ENCODE measurements at places on chromosomes 1 and 21. TPM values are rescaled to one million over a fixed set of nuclear protein-coding genes. Genes with fewer than 3 reads are reported as not detected.
A peak's percentile ranks its signal among the peaks of the same experiment; 100 is the strongest.

GRCh38 chr21:34688145-34688544 is 19.4 kb downstream of the CLIC6 start:
- DNase-seq = no peak

GRCh38 chr1:51906306-51907078 is 28.0 kb upstream of the NRDC start:
- DNase-seq = peak; percentile 53

DNA sequence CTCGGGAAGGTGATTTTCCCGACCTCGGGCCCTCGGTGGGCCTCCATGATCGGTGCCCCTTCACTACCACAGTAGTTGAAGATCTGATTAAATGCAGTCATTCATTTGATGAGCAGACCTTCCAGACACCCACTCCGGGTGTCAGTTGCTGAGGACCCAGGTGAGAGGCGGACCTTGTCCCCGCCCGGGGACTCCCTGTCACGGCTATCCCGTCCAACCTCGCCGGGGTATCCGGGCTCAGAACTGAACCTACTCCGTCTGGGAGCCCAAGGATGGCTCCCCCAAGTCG is 22.6 kb downstream of the RNU1-3 start:
- no peak for DNase-seq

DNA sequence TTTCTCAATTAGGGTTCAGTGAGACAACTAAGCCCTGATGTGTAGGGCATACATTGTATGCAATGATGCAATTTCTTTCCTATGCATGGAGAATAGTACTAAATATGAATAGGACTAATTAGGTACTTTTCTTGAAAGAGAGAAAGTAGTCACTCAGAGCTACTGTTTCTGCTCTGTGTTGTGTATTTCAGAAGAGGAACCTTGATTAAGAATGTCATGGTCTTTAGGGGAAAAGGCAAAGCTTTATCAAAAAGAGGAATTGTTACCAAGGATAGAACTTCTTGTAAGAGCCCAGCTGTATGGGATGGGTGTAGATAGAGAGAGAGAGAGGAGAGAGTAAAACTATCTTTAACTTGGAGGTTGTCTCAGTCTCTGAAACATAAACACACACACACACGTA is 49.1 kb downstream of the HLX start:
- no peak for DNase-seq

DNA sequence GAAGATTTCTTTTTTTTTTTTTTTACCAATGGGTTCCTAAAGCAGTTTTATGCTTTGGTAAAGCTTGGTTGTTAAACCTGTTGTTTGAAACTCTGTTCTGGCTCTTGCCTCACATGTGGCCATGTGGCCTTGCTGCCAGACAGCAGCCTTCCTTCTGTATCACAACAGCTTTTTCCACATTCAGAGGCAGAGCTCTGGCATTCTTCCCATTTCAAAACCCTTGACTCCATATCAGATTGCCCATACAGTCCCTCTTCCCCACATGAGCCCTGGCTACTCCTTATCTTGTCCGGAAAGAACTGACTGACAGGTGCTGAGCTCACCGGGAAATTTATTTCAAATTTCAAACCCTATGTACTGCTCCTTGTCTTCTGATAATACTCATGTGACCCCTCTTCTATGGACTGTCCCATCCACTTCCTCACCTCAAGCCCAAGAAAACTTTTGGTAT is 38.5 kb upstream of the LAX1 start:
- no peak for DNase-seq

GRCh38 chr1:226804907-226805759 is 65.3 kb upstream of the PSEN2 start:
- DNase-seq = no peak

DNA sequence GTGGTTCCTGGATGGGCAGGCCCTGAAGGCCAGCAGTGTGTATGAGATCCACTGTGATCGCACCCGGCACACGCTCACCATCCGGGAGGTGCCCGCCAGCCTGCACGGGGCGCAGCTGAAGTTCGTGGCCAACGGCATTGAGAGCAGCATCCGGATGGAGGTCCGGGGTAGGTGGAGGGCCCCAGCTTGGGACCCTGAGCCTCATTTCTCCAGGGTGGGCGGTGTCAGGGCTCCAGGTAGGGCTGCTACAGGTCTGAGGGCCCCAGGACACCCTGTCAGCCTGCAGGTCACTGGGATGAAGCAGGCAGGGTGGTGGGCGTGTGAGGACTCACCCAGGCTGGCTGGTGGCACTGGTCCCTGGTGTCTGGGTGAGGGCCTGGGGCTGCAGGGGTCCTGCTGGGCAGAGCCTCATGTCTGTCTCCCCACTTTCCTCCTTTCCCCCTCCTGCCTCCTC is 7.8 kb downstream of the OBSCN start:
- DNase-seq = no peak

- no peak for DNase-seq
These were observed 629.1 kb downstream of the SMYD3 start for GRCh38 chr1:245877976-245878375.

- no peak for DNase-seq
These were observed 45.4 kb upstream of the DIP2A start for GRCh38 chr21:46413365-46413696.

GRCh38 chr1:244065063-244065793 is 14.1 kb downstream of the ZBTB18 start:
- no peak for DNase-seq

GRCh38 chr1:172485626-172486025 is 41.8 kb upstream of the PIGC start:
- DNase-seq = no peak

DNA sequence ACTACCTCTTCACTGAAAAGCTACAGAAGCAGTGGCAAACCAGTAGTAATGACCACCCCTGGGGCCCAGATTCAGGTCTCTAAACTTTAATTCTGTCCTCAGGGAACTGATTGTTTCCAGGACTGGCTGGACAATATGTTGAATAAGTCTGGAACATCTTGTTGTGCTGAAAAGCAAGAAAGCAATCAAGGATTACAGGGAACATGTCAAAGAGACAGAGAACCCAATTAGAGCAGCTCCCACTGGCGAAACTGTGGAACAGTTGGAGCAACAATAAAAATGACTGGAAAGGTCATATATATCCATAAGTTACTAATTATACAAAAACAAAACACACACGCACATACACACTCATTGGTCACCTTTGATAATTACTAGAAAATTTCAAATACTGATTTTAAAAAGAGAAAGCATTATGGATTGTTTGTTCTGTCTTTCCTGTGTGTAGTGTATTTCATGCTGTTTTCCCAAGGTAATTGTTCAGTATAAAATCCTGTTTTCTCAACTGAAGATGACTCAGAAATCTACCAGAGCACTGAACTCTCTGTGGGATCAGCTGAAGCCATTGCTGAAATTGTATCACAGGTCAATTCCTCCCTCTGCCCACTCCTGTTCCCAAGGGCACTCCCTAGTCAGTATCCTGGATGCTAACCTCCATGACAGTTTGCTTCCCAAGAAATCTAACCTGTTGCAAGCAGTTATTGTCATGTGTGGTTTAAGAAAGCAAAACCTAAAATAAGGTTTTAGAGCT is 83.6 kb upstream of the RGS1 start:
- DNase-seq = no peak

- peak; percentile 89 for DNase-seq
These were observed 118.2 kb downstream of the RRAGC start for GRCh38 chr1:38741341-38741740.

- DNase-seq = no peak
These were observed 27.8 kb upstream of the PIGC start for GRCh38 chr1:172471666-172472065.

- DNase-seq = no peak
These were observed 711 bp downstream of the TRNP1 start for GRCh38 chr1:26994020-26994786.

GRCh38 chr1:154730986-154731489 is 123.1 kb upstream of the ADAR start:
- peak; percentile 61 for DNase-seq

GRCh38 chr1:82978461-82979324 is 1020.2 kb downstream of the TTLL7 start:
- DNase-seq = no peak

DNA sequence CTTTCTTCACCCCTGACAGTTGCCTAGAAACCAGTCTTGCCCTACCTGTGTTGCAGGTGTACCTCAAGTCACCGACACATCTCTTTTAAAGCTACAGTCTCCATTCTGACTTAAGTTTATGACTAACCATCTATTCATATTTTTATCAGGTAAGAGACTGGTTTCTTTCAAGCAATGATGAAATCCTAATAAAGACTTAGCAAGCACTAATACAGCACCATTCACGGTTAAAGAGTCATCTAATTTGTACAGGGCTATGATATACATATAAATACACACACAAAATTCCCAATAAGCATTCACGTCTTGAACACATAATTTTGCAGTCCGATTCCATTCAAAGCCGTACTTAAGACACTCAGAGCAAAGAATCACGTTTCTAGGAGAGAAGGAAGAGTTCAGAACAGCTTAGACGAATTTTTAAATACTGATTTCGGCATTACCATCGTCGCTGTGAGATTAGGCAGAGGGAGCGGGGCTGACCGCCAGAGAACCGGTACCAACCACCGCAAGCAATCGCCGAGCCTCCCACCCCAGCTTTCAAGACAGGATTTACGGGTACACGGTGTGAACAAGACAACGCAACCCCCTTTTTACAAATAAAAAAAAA is 943 bp downstream of the ERRFI1 start:
- peak; percentile 33 for DNase-seq

- no peak for DNase-seq
These were observed 102.1 kb upstream of the ADAR start for GRCh38 chr1:154710106-154710505.

DNA sequence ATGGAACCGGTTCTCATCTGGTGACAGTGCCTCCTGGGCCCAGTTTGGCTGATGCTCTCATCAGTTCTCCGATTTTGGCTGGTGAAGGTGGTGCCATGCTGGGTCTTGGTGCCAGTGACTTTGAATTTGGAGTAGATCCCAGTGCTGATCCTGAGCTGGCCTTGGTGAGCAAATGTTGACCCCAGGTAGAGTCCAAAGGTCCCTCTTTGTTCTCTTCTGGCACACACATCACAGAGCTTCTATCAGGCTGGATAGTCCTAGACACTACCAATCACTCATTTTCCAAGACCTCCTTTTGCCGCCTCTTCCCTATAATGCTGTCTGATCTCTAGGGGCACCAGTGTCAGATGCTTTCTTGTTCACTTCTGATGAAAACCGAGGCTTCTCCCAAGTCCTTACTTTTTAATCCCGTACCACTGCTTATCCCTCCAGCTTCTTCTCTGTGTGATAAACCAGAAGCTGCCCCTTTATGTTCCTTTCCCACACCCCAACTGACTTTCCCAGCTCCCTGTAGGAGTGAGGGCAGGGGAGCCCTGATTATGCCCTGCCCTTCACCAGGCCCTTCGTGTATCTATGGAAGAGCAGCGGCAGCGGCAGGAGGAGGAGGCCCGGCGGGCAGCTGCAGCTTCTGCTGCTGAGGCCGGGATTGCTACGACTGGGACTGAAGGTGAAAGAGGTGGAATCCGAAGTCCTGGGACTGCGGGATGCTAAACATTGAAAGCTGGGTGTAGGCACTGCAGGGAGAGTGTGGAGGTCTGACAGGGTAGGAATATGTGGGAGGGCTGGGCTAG is 11.1 kb downstream of the PSMD4 start:
- DNase-seq = no peak

DNA sequence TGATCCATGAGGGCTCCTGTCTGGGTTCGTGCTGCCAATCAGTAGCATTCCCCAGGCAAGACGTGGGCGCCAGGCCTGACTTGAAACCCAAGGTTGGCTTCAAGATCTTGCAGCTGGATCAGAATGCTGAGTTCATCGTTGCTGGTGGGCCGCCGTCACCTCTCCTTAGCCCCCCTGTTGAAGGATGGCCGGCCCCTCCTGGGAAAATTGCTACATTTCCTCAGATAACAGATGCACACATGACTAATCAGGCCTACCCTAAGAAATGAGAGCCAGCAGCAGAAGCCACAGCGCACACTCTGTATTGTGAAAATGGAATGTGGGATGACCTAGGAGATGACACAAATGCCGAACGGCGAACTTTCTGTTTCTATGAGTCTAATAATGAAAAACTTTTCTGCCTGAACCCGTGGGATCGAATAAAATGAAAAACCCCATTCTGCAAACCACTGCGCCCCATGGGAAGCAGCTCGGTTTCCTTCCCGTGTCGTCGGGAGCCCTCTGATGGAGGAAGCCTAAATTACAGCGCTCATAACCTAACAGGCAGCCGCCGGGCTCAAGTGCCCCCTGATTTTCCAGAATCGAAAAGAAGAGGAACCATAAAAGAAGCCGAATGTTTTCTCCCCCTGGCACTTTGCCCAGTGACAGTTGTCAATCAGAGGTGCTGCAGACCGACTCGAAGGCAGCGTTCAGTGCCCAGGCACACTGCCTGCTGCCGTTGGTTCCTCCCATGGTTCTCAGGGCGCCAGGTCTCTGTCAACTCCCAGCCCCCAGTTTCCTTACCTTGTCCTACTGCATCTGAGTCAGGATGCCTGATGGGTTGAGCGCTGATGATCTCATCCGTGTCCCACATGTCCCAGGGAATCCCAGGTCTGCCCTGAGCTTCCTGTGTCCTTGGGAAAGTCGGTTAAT is 38.2 kb upstream of the H6PD start:
- peak; percentile 95 for DNase-seq

GRCh38 chr1:247487057-247487456 is 29.2 kb upstream of the OR2B11 start:
- DNase-seq = peak; percentile 61

- no peak for DNase-seq
These were observed 74.1 kb upstream of the JUN start for GRCh38 chr1:58857680-58858673.

GRCh38 chr1:185719021-185719420 is 15.2 kb upstream of the HMCN1 start:
- DNase-seq = peak; percentile 20

DNA sequence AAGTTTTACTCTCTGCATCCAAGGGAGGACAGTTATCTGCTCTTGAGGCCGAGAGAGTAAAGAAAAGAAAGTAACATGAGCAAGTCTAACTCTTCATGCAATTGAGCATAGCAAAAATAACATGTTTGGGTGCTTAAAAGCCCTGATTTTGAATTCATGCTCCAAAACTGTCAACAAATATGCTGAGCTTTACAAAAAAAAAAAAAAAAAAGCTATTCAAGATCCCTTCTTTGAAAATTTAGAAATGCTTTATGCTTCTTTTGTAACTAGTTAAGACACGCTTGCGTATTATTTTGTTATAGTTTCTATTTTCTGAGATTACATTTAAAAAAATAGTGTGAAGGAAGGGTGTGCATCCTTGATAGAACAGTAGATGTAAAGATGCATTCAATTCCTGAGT is 1733.0 kb downstream of the MRPL39 start:
- DNase-seq = no peak

GNAT2 gene
- 0.43 TPM for total RNA-seq

DPH2 gene
- total RNA-seq = 22.5 TPM

CAPN8 gene
- total RNA-seq = not detected

GORAB gene
- 10.6 TPM for total RNA-seq

CFHR3 gene
- not detected for total RNA-seq

PAQR6 gene
- 0.43 TPM for total RNA-seq

UBXN10 gene
- total RNA-seq = not detected

GOLPH3L gene
- total RNA-seq = 17.7 TPM

PKN2 gene
- total RNA-seq = 56.1 TPM

LIN9 gene
- total RNA-seq = 4.2 TPM

MLLT11 gene
- total RNA-seq = 9.1 TPM

CFHR4 gene
- total RNA-seq = not detected

ERVH48-1 gene
- total RNA-seq = not detected

OR14A16 gene
- not detected for total RNA-seq
